ENCODE measurements at places on chromosomes 6 and 20.

- no peak for DNase-seq
Observed at GRCh38 chr20:62732842-62733525, 24.3 kb downstream of the NTSR1 start.

DNA sequence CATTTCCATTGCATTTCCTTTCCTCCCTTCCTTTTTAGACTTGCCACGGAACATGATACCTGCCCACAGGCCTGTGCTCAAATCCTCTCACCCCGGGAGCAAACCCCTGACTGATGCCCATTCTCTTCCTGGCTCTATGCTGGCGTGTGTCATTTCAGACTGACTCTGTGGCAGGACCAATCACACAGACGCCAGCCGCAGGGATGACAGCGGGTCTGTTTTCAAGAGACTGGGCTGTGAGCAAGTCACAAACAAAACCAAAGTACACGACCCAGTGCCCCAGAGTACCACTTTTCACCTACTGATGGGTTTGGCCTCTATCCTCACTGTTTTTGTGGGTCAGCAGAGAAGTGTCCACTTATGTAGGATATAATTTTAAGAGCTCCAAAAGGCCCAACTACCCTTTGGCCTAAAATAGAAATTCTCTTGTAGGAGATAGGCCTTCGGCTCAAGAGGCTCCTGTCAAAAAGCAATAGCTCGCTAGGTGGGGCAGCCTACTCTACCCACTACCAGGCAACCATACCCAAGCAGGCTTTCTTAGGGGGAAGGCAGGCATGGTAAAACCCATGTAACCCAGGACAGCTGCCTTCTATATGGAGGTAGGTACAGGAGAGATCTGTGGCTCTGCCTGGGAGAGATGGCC, 215.7 kb downstream of the CDC5L start:
- DNase-seq, result no peak

DNA sequence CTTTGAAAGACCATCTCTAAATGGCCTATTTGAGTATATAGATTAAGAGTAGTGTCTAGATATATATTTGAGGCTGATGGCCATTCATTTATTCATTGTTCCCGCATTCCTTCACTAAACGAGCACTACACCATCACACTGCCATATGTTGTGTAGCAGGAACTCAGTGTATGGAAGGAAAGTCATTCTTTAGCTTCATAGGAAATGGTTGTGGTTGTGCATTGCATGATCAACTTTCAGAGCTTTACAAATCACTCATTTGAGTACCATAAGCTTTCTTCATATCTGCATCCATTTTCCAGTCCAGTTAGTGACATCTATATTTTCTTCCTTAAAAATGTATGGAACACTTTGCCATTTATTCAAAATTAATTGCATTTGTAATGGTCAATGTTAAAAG, 97.9 kb downstream of the ARID1B start:
- no peak for DNase-seq

GRCh38 chr20:49747707-49748524, 34.2 kb upstream of the B4GALT5 start:
- no peak for DNase-seq

- peak; percentile 26 for DNase-seq
Observed at GRCh38 chr6:110039981-110040383, 61.9 kb downstream of the GPR6 start.

DNA sequence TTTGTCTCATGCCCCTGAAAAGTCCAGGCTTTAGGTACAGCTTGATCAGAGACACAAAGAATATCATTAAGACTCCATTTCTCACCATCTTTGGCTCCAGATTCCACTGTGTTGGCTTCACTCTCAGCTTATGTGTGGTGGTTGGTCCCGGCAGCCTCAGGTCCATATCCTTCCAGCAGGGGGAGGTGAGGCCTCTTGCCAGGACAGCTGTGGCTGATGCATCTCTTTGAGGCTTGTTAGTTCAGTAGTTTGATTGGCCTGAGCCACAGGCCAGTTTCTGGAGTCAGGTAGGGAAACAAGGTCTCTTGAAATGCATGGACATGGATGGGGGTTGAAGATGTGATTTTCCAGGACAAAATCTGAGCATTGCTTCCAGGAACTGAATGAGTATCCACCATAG, 62.4 kb downstream of the JAG1 start:
- no peak for DNase-seq

DNA sequence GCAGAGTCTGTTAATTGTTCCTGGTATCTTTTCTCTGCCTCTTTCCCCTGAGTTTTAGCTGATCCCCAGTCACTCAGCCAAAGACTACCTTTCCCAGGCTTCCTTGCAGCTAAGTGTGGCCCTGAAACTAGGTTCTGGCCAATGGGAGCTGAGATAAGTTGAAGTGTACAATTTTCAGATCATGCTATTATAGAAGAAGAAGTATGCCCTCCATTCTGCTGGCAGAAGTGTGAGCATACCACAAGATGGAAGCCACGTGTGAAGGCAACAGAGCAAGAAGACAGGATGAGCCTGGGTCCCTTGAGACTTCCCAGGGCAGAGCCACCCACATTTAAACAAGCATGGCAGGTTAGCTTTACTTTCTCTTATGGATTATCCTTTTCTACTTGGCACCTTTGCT, 273.2 kb downstream of the HIVEP2 start:
- DNase-seq, result no peak

- no peak for DNase-seq
Observed at GRCh38 chr6:16876201-16876600, 114.9 kb upstream of the ATXN1 start.

DNA sequence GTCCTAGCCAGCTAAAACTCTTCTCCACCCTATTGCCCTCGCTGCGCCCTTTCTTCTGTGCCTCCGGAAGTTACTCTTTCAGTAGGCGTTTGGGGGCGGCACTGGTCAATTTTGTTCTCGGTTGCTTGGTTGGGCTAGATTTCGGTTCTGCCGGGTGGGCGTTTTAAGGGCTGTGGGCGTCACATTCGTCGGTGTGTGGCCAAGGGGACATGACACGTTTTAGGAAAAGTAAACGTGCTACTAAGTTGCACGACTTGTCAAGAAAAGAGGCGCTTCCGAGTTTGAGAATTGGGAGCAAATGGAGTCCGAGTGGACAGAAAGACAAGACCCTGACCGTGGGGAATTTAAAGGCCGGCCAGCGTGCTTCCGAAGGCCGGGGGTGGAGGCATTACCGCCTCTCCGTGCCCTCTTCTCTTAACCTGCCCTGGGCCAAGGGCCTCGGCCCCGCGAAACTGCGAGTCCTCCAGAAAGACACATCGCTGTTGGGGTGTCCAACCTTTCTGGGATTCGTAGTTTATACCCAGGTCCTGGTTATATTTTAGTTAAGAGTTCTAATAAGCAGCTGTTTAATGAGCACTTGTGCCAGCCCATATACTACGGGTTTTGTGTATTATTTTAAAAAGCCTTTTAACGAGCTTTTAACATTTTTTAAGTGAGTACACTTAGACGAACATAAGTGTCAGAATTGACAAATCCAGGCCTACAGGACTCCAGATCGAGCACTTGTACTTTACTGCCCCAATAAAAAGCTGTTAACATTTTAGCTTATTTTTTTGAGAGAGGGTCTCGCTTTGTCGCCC, 664 bp upstream of the BAG6 start:
- peak; percentile 78 for DNase-seq

GRCh38 chr6:26243752-26244151, 121.2 kb upstream of the BTN3A2 start:
- DNase-seq, result no peak

GRCh38 chr6:148523551-148523950, 180.9 kb downstream of the SASH1 start:
- no peak for DNase-seq

- no peak for DNase-seq
Observed at GRCh38 chr20:37202267-37202943, 23.1 kb upstream of the MROH8 start.

DNA sequence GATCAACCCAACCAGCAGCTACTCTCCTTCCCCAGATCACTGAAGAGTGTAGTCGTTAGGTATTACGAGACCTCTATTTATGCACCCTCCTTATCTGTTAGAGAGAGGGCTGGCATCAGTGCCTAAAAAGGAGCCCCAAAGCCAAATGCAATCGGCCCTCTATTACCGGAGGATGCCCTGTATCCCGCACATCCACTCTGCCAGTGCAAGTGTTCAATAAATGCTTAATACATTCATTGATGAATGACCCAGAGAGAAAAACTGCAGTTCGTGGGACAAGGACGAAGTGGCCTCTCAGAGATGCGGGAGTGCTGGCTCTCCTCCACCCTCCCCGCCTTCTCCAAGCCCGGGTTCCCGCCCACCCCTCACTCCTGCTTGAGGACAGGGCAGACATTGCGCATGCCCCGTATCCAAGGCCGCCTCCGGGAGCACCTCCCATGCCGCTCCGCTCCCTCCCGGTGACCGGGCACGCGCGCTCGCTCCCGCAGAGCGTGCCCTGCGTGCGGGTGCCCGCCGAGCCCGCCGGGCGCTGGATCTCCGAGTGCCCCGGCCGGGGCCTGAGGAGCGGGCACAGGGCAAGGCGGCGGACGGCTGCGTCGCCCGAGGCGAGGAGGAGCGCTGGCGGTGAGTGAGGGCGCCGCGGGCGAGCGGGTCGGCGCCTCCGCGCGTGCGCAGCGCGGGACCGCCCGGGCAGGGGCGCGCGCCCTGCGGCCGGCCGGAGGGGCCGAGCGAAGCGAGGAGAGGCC, 27.2 kb upstream of the BTBD3 start:
- peak; percentile 60 for DNase-seq

- no peak for DNase-seq
Observed at GRCh38 chr6:4727671-4728435, 48.4 kb upstream of the CDYL start.

GRCh38 chr6:14946753-14947152, 299.1 kb upstream of the JARID2 start:
- no peak for DNase-seq

DNA sequence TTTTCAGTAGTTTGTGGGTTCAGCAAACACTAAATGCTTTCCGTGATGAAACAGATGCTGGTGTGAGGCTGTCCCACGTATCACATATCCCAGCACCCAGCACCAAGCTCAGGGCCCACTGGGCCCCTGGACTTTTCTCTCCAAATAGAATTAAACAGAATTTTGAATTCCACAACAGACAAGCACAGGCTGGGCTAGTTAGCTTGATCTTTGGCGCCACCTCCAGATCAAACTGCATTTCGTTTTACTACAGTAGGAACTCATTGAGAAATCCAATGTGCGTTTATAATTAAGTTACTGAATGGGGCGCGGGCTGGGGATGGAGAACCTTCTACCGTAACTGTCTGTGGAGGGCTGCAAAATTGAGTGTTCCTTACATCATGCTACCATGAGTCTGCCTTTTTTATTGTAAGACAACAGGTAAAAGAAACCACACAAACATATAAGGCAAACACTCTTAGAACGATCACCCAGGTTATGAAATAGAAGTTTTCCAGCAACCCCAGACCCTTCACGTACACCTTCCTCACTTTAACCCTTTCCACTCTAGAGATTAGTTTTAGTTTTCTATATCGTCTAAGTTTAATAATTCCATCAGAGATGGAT, 107.8 kb downstream of the ZFP64 start:
- DNase-seq, result peak; percentile 19

DNA sequence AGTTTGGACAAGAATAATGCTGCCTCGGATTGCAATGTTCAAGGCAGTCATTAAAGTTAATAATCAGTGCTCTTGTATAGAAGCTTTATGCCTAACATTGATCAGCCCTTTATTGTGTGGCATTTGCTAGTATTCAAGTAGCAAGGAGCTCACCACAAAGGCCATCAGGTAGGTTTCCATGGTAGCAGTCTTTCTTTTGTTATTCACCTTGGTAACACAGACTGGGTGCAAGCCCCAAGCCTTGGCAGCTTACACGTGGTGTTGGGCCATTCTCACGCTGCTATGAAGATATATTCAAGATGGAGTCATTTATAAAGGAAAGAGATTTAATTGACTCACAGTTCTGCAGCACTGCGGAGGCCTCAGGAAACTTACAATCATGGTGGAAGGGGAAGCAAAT, 149.3 kb downstream of the ADAT2 start:
- DNase-seq, result no peak

DNA sequence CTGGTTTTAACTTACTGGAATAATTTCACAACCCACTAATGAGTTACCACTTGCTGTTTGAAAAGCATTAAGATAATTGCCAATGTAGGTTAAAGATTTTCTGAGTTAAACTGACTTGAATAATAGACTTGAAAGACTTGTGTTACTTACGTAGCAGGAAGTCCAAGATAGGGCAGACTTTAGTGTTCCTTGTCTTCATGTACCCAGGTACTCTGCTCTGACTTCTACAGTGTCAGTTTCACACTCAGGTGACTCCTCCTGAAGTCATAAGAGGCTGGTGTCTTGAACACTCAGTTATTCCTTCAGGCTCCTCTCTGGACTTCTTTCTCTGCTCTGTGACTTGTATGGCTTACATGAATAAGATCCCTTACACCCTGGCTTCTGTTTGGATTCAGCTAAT, 76.3 kb upstream of the SGK1 start:
- DNase-seq, result no peak

DNA sequence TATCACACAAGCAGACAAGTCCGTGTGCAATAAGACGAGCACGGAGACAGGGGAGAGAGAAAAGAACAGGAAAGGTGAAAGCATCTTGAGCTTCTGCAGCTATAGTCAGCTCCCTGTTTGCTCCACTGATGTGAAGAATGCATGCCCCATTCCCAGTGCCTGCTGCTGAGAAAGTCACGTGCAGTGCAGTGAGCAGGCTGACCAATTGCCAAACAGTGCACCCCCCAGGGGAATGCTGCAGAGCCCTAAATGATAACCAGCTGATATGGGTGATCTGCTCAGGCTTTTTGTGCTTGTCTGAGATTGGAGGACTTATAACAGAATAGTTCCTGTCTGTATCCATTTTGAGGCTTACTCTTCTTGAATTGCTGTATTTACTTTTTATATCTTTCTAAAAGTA, 121.5 kb downstream of the PACRG start:
- no peak for DNase-seq

- DNase-seq, result no peak
Observed at GRCh38 chr20:38581013-38581412, at the start of gene ADIG. Gene ADIG (plus strand): TSS chr20:38581197. CDS start chr20:38581251, 54 bp downstream.

DNA sequence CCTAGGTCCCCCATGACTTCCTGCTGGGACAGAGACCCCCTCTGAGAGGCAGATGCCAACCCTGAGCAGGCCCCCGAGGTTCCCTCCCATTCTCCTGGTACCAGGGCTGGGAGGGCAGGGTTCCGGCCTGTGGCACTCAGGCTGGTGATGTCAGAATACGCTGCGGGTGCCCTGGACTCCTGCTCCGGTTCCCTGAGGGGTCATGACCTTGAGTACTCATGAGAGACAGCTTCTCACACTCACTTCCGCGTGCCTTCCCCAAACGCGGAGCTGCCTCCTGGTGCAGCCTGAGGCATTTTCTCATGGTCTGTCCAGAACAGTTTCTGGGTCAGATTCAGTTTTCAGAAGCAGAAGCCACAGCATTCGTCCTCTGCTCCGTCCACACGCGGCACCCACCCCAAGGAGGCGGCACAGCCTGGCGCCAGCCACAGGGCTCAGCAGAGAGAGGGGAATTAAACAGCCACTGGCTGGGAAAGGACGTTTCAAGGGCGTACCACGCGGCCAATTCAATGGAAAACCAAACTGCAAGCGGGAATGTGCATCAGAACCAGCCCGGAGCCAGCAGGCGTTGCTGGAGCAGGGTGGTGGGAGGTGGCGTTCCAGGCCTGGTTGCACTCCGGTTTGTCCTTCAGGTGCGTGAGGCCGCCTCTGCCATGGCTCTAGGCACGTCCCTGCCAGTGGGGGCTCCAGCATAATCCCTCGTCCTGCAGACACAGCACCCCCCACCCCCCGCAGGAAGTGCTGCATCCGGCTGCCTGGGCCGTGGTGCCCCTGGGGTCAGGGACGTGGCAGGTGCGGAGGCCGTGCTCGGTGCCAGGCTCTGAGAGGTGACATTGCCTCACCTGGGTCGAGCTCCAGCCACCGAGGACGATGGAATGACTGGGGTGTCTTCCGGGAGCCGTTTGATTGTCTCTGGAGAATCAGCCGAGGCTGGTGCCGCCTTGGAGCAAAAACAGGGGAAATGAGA, 58.3 kb upstream of the BHLHE23 start:
- DNase-seq, result no peak

- no peak for DNase-seq
Observed at GRCh38 chr20:33647603-33648395, 14.3 kb upstream of the C20orf144 start.
